Iris pigment epithelial cell (primary cell): ENCODE measurements at places on chromosomes 4 and X.
A peak's percentile ranks its signal among the peaks of the same experiment; 100 is the strongest.

GRCh38 chr4:6308899-6309643 is 39.4 kb downstream of the WFS1 start:
- DNase-seq = peak; percentile 13

DNA sequence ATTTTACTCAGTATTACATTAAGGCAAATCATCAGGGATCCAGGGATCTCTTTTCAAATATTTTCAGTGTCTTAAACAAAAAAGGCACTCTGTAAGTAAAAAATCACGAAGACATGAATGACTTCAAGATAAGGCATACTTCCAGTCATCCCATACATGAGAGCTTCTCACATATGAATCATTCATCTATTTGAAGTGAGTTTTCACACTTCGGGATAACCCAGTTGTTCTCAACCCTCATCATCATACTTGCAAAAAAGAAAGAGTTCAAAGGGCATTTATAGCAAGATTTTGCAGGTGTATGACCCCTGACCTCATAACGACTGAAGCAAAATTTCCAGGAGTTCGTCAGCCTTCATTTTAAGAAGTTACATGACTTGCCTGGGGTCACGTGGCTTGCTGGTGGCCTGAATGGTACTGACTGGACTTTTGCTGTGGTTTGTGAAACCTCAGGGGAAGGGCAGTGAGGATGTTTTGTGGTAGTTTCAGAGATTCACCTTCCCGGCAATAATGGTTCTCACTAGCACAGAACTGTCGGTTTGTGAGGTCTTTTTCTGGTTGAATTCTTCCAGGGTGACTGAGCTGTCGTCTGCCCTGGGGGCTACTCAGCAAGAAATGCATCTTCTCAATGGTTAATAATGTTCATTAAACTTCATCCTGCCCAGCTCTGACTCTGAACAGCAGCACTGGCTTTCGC is 115.8 kb upstream of the SHISA3 start:
- no peak for DNase-seq

- DNase-seq = peak; percentile 90
These were observed 124.3 kb upstream of the DIPK2B start for GRCh38 chrX:45324941-45325340.

DNA sequence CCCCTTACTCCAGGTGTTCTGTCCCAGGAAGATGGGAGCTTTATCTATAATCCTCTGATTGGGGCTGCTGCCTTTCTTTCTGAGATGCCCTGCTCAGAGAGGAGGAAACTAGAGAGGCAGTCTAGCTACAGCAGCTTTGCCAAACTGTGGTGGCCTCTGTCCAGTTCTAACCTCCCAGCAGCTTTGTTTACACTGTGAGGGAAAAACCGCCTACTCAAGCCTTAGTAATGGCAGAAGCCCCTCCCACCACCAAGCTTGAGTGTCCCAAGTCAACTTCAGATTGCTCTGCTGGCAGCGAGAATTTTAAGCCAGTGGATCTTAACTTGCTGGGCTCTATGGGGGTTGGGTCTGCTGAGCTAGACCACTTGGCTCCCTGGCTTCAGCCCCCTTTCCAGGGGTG is 394.9 kb upstream of the PABPC5 start:
- DNase-seq = no peak

DNA sequence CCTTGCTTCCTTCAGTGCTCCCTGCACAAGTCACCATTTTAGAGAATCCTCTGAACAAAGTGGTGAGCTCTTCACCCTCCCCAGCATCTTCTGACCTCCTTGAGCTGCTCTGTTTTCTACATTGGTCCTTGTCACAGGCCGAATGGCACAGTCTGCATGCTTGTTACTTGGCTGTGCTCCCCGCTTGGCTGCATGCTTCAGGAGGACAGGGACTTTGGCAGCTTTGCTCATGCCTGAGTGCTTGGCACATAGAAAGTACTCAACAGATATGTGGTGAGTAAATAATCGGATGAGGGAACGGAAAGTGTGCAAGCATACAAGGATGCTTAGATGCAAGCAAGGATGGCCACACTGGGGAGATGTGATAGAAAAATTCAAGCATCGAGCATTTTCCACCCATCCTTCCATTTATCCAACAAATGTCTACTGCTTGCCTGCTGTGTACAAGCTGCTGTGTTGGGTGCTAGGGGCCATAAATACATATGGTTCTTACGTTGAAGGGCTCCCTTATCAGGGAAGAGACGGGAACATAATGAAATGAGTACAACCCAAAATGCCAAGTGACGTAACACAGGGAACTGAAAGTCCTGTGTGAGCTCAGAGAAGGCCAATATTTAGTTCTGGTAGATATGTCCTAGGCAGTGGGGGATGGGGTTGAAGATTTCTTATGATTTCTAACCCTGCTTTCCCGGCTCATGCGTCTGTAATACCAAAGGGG is 31.2 kb downstream of the SLC2A9 start:
- no peak for DNase-seq

- DNase-seq = no peak
These were observed 21.9 kb downstream of the L1CAM start for GRCh38 chrX:153864101-153864500.

- no peak for DNase-seq
These were observed 19.8 kb downstream of the ATP8A1 start for GRCh38 chr4:42637104-42637503.

DNA sequence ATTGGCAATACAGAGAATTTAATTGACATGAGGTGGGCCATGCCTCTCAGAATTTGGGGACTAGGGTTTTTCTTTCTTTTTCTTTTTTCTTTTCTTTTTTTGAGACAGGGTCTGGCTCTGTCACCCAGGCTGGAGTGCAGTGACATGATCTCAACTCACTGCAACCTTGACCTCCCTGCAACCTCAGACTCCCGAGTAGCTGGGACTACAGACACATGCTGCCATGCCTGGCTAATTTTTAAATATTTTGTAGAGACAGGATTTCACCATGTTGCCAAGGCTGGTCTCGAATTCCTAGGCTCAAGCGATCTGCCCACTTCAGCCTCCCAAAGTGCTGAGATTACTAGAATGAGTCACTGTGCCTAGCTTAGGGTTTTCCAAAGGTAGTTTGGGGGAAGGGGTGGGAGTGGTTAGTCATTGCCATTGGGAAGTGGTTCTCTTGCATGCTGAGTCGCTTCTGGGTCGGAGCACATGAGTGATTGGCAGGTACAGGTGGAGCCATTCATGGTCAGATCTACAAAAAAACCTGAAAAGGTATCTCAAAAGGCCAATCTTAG is 54.5 kb downstream of the MID2 start:
- peak; percentile 2 for DNase-seq

DNA sequence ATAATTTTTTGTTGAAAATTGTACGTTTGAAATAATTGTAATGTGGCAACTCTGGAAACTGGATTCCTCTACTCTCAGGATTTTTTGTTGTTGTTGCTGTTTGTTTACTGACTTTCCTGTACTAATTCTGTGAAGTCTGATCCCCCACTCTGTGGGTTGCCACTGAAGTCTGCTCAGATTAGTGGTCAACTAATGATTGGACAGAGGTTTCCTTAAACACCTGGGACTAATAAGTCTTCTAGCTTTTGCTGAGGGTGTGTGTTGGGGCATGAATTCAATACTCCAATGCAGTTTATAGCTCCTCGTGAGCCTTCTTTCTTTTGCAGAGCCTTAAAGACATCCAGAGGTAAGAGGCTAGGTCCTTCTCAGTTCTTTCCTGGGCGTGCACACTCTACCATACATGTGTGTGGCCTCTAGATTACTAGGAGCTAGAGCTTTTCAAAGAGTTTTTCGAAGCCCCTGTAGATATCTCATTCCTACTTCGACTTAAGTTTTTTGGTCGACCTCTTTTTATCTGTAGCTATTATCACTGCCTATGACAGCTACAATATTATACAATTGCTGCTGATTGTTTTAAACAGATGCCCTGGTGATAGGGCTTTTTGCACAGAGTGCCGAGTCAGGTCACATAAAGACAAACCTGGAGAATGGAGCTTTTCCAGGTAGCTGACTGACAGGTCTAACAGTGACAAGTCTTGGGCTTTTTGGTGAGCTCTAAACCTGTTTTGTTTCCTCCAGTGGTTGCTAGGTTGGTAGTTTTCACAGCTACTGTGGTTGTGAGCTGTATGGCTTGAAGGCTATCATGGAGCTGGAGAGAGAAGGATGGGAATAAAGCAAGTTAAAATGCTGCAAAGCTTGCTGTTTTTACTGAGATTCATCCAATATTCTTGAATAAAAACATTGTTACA is 34.0 kb downstream of the BMP2K start:
- DNase-seq = no peak
